ENCODE measurements at places on chromosomes 7 and 10.

DNA sequence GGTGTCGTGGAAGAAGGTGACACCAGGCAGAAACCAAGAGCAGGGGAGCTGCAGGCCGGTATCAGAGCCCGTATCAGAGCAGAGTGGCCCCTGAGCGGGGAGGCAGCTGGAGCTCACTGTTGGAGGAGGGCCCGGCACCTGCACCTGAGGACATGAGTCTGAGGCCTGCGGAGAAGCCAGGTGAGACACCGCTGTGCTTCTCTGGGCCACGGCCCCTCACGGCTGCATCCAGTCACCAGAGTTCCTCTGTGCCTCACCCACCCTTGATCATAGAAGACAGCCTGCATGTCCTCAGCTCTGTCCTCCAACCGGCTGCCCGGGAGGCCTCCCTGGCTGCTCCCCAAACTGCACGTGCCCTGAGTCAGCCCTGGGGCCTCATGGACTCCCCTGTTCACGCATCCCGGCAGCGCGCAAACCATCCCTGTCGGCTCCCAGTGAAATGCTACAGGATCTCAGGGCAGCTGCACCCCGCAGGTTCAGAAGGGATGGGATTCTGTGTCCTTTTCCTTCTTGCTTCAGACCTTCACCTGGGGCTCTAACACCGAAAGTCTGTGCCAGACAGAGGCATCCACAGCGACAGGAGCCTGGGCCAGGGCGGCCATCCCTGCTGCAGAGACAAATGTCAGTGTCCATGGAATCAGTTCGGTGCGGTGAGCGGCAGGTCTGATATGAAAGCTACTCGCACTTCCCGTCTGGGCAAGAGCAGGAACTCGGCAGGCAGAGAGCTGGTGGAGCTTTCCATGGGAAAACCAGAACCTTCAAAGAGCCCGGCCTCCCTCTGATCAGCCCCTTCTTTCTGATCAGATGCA lies 111.9 kb upstream of the FAM20C start:
- DNase-seq: no peak

- no peak for DNase-seq
These were observed 249.8 kb downstream of the PTEN start for GRCh38 chr10:88113232-88113631.

DNA sequence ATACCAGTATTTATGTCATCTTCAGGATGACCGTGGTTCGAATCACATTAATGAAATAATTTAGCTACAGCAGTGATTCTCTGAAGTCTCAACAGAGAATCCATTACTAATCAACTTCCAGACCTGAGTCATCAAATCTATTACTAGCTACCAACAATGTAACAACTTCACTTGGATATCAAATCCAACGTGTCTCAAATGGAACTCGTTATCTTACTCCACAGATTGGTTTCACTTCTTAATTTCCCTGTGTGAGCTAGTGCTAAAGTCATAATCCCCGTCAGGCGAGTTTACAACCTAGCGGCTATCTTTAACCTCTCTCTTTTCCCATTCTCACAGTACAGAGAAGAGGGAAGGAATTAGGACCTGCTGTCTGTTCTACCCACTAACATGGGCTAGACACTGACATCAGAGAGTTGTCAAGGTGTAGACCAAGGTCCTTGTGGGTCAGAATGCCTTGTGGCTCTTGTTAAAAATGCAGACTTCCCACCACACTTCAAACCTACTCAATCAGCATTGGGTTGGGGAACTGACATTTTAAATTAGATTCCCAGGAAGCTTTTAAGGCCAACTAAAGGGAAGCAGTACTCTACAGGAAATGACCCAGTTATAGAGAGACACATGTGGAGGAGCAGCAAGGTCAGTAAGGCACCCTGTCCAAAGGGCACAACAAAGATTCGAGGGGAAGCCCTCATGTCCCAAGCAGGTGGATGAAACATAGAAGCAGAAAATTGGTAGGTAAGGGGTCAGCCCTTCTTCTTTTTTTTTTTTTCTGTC lies 57.3 kb upstream of the GSAP start:
- DNase-seq: no peak

GRCh38 chr10:7121154-7121797 lies 289.6 kb downstream of the SFMBT2 start:
- DNase-seq: peak; percentile 75

All from GM13977 (cell line).